ENCODE measurements at places on chromosomes 5 and 9.

GRCh38 chr5:115124741-115125140, 45.0 kb downstream of the TRIM36 start:
- no peak for DNase-seq

- peak; percentile 98 for DNase-seq
These were observed 122.4 kb downstream of the TRIO start for GRCh38 chr5:14265570-14265969.

- peak; percentile 84 for DNase-seq
These were observed 1.5 kb downstream of the VAV2 start for GRCh38 chr9:133990366-133991213.

- DNase-seq = no peak
These were observed 19.7 kb downstream of the ZCCHC10 start for GRCh38 chr5:133006653-133007052.

GRCh38 chr5:6469836-6470235, 21.2 kb downstream of the UBE2QL1 start:
- DNase-seq = no peak

DNA sequence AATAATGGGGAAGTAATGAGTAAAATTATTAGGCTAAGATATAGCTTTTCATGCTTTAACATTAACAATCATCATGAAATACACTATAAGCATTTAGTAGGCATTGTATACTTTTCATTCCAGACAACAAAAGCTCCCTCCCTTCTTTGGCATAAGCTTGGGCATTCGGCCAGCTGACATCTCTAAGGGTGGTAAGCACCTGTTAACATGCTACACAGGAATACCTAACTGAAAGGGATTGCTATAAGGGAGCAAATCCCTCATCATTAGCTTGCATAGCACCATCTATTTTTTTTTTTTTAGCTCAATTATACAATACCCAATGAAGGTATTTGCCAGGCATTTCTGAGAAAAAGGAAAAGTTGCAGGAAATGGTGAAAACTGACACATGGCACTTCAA, 16.6 kb downstream of the STRBP start:
- DNase-seq = no peak

DNA sequence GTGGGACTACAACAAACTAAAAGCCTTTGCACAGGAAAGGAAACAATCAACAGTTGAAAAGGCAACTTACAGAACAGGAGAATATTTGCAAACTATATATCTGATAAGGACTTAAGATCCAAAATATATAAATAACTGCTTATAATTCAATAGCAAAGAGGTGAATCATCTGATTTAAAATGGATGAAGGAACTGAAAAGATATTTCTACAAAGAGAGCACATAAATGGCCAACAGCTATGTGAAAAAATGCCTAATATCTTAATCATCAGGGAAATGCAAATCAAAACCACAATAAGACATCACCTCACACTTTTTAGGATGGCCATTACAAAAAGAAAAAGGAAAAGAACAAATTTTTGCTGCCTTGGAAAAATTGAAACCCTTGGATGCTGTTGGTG, 100.4 kb downstream of the LURAP1L start:
- DNase-seq = peak; percentile 39

DNA sequence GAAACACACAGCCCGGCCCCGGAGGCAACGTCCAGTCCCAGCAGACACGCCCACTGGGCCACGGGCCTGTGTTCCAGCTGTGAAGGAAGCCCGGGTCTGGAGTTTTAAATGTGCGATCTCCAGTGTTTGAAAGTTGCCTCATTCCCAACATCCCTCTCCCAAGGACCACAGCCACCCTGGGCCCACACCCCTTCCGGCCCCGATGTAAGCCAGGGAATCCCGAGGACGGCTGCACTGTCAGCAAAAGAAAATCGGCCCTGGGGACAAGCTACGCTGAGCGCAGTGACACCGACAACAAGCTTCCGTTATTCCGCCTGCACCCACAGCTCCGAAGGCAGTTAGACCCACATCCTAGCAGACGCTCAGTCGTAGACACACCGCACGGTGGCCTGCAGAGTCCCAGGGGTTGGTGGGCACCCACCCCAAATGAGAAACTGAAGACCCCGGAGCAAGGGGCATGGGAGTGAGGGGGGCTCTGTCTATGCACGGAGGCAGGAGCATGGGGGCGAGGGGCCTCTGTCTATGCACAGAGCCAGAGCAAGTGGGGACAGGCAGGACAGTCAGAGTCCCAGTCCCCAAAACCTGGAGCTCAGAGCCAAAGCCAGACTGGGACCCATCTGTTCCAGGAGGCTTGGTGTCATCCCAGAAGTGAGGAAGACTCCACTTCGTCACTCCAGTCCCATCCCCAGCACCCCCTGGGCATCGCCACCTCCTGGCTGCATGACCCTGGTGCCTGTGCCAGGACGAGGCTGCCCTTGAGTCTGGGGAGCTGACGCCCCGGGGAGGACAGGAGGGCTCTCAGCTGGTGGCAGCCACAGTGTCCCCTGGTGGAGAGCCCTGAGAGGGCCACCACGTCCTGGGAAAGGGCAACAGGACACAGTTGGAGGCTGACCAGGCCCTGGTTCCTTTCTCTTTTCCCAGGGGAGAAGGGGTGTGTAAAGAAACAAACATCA, 23.4 kb downstream of the GLT6D1 start:
- no peak for DNase-seq

GRCh38 chr9:21031808-21032183, 356 bp upstream of the HACD4 start:
- DNase-seq = no peak

GRCh38 chr9:16571127-16571802, 299.2 kb downstream of the BNC2 start:
- DNase-seq = no peak

- no peak for DNase-seq
These were observed 1.3 kb downstream of the EDIL3 start for GRCh38 chr5:84383296-84383815.

DNA sequence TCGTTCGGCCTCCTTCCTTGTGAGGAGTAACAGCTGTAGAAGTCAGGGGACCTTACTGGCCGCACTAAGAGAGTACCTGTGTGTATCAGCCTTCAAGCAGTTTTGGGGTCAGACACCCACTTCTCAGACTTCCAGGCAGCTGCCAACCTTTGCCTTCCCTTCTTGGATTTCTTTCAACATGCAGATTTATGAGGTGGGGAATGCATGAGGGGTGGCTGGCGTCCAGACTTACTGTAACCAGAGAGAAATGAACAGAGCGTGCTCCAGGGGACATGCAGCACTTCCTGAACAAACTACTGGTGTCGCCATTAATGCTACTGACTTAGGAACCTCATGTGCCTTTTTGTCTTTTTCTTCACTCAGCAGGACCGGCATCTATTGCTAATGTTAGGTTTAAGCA, 46.7 kb downstream of the INSYN2B start:
- no peak for DNase-seq
